ENCODE measurements at places on chromosomes 12 and 14.

DNA sequence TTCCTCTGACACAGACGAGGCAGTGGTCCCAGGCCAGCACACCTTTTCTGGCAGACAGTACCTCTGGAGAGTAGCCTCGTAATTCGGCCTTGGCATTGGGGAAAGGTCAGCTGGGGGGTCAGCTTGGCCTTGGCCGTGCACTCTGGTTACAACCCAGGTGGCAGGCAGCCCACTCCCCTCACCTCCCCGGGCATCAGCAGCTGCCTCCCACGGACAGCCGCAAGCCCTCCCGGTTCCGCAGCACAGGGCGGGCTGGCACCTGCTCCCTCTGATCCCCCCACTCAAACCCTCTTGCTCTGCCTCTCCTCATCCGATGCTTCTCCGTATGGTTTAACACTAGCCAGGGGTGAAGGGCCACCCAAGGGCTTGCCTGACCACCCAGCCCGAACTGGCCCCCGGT lies 50.6 kb downstream of the TEAD4 start:
- no peak for DNase-seq

DNA sequence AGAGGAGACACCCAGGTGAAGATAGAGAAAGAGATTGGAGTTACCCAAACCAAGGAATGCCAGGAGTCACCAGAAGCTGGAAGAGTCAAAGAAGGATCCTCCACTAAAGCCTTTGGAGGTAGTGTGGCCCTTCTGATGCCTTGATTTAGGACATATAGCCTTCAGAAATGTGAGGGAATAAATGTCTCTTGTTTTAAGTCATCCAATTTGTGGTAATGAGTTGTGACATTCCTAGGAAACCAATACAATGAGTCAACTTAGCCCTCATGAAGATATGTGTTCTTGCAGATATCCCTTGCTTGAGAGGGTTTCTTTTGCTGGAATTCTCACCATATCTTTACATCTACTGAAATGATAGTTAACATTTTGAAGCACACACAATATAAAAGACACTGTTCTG lies 58.8 kb downstream of the CCER1 start:
- no peak for DNase-seq

- no peak for DNase-seq
Measured at GRCh38 chr14:34361504-34362011, 100.5 kb downstream of the SPTSSA start.

DNA sequence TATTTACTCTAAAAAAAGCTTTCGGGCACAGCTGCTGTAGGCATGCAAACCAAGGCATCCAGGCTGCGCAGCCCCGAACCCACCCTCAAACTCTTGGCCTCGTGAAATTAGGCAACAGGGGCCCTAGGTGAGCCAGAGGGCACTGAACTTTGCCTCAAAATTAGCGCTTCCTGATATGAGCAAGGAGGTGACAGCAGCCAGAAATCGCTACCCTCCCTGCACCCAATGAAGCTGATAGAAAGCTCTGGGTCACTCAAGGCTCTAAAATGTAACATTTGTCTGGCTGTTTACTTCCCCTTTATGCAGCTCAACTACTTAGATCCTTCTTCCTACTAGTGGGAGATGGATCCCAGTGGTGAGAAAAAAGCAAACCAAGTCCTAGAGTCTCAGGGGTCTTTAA lies 61.8 kb downstream of the PITPNM2 start:
- DNase-seq, result no peak

GRCh38 chr14:87494010-87494409 lies 499.0 kb downstream of the GALC start:
- DNase-seq, result no peak

- no peak for DNase-seq
Measured at GRCh38 chr12:55495490-55495889, 3.3 kb downstream of the OR6C68 start.

- DNase-seq, result no peak
Measured at GRCh38 chr14:50021261-50022031, 94.9 kb downstream of the VCPKMT start.

DNA sequence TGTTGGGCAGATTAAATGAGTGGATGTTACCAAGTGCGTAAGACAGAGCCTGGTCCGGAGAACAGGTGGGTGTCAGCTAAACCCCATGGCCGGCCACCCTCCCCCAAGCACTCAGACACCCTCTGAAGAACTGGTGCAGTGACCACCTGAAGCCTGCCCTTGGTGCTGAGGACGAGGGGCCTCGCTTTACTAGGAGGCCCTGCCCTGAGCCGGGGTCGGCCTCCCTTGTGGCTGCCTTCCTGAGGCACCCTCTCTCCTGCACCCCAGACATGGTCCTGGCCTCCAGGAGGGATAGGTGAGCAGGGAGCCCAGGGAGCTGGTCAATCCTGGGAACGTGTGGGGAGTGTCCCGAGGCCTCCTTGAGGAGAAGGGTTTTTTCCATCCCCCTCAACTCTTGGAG lies 4.9 kb upstream of the KIF26A start:
- no peak for DNase-seq

GRCh38 chr14:37591311-37591940 lies 3.6 kb downstream of the FOXA1 start:
- no peak for DNase-seq

DNA sequence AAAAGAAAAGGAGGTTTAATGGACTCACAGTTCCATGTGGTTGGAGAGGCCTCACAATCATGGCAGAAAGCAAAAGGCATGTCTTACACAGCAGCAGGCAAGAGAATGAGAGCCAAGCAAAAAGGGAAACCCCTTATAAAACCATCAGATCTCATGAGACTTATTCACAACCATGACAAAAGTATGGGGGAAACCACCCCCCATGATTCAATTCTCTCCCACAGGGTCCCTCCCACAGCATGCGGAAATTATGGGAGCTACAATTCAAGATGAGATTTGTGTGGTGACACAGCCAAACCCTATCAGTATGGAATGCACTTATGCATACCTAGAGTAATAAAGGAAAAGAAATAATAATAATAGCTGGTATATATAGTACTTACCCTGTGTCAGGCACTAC lies 4.5 kb upstream of the GLIPR1 start:
- no peak for DNase-seq

DNA sequence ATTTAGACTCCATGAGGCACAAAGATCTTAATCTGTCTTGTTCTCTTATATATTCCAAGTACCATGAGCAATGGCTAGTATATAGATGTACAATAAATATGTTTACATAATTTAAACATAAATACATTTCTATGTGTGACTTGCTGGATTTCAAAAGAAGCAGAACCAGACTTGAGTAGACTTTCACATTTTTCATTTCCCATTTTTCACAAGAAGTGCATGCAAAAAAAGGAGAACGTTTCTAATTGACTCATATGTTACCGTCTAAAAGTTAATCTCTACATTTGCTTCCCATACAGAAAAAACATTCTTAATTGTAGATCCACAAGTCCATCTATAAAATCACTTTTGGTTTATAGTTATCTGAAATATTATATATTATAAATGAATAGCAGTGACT lies 256.5 kb upstream of the USP15 start:
- DNase-seq, result no peak

- DNase-seq, result no peak
Measured at GRCh38 chr14:99127651-99128167, 144.3 kb downstream of the BCL11B start.

DNA sequence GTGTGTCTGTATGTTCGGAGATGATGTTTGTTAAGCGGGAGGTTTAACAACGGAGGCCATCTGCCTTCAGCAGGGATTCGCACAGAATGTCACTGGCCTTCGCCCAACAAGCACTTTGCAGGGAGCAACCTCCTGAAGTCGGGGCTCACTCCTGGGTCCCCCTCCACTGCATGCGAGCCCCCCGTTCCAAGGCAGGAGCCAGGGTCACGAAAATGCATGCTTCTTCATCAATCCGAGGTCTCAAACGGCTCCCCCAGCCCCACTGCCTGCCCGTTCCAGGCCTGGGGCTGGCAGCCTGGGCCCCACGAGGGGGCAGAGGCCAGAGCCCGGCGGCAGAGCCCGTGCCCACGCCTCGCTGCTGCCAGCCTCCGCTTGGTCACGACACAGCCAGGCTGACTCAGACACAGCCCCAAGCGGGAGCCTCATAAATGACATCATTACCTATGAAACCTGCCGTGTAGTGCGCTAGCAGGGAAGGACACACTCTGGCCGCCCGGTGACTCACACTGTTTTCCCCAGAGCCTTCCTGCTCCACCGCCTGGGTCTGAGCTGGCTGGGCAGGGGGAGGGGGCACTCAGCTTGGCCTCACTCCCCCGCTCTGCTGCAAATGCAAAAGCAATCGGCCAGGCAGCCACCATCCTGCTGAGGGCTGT lies 169.5 kb upstream of the RTL1 start:
- DNase-seq, result peak; percentile 74

DNA sequence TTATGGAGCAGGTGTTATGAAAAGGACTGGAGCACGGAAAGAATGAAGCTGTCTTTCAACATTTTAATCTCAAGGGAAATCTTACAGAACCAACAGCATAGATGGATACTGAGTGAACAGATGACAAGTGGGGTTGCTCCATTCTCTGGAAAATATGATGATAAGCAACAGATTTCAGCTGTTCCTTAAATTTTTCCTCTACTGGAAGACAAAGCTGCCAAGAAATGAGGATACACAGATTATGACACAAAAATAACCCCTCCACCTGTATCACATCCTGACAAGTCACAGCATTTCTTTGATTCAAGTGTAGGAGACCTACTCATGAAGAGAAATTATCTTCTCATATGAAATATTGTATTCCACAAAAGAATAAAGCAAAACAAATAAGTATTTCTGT lies 13.0 kb upstream of the TMTC2 start:
- DNase-seq, result no peak

DNA sequence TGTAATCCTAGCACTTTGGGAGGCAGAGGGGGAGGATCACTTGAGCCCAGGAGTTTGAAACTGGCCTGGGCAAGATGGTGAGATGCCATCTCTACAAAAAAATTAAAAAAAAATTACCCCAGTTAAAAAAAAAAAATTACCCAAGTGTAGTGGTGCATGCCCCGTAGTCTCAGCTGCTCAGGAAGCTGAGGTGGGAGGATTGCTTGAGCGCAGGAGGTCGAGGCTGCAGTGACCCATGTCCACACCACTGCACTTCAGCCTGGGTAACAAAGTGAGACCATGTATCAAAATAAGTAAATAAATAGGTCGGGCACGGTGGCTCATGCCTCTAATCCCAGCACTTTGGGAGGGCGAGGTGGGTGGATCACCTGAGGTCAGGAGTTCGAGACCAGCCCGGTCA lies 128.8 kb downstream of the VRK1 start:
- no peak for DNase-seq

DNA sequence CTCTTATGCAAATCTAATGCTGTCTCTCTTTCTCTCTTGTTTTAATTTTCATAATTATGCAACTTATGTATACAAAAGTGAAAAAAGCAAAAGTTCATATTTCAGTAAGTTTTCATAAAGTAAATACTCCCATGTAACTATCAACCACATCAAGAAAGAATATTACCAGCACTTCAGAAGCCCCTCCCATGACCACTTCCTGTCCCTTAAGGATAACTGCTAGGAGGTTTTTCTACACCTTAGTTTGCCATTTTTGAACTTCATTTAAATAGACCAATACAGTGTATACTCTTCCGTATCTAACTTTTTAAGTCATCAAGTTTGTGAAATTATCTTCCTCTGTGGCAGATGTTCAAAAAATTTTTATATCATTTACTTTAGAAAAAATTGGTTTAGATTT lies 547 bp upstream of the OR4K15 start:
- no peak for DNase-seq

DNA sequence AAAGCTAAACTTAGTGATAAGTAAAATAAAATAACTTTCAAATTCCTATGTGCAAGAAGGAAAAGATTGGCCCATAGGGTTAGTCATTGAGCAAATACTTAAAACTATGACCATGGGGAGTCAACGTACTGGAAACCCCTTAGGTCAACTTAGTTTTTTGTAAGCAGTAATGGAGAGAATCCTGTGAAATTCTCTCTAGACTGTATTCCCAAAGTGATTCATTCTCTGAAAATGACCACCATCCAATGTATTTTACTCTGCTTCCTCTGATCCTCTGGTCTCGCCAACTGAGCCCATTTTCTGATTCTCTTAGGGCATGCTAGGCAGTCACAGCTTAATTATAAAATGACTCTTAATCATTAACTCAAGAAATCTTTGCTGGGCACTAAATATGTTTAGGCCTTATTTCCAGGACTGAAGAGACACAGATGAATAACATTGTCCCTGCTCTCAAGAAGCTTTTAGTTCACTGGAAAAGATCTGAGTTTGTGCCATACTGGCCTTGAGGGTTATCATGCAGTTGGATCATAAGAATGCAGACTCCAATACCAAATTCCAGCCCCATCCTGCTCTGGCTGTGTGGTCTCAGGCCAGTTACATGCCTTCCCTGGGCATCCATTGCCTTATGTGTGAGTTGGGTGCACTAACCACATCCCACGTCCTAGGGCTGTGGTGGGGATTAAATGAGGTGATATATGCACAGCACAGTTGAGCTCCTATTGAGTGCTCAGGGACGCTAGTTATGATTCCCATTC lies 732.4 kb downstream of the AACS start:
- no peak for DNase-seq

- DNase-seq, result no peak
Measured at GRCh38 chr12:27498149-27498548, 25.9 kb upstream of the PPFIBP1 start.

DNA sequence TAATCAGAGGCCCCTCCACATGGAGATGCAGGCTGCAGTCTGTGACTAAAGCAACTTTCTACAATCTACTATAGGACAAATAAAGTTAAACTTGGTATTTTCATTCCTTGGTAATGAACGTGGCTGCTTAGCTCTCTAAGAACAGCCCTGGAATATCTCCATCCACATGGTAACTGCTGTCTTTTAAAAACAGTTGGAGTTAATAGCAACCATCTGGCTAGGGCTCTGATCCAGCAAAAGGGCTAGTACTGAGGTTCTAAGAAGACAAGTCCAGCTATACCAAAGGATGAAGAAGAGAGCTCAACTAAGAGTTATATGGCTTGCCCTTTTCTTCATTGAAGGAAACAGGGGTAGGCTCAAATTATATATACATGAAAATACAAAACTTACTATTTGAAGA lies 920.1 kb downstream of the FLRT2 start:
- DNase-seq, result no peak

GRCh38 chr12:100375038-100375735 lies 18.3 kb downstream of the SLC17A8 start:
- DNase-seq, result no peak

GRCh38 chr14:64478634-64479250 lies 13.4 kb downstream of the AKAP5 start:
- DNase-seq, result no peak

- DNase-seq, result no peak
Measured at GRCh38 chr14:92551044-92551841, 37.7 kb downstream of the RIN3 start.

DNA sequence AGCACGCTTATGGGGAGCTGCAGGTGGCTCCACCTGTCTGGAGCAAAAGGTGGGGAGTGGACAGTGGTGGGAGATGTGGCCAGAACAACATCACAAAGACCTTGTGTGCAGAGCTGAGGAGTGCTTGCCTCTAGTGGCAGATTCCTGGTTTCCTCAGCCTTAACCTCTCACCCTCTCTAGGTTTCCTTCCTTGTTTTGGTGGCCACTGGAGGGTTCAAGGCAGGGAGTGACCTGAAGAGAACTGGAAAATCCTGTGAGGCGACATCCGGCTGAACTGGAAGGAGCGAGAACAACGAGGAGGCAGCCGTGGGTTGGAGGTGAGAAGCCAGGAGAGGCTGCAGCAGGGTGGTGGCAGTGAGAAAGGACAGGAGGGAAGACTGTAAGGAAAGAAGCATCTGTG lies 6.3 kb upstream of the FLVCR2 start:
- no peak for DNase-seq

- no peak for DNase-seq
Measured at GRCh38 chr12:132788375-132789098, 26.9 kb upstream of the ANKLE2 start.

- DNase-seq, result no peak
Measured at GRCh38 chr12:120625557-120626419, 14.6 kb upstream of the CABP1 start.

GRCh38 chr12:15858353-15858752 lies 23.8 kb upstream of the STRAP start:
- DNase-seq, result no peak
